ENCODE measurements at places on chromosomes 7 and 10. TPM values are rescaled to one million over a fixed set of nuclear protein-coding genes. Genes with fewer than 3 reads are reported as not detected.

GRCh38 chr7:123727071-123727837, 21.5 kb downstream of the WASL start:
- no peak for DNase-seq

- DNase-seq, result no peak
These were observed 512.2 kb downstream of the SORCS1 start for GRCh38 chr10:106652279-106652678.

GRCh38 chr7:12834782-12835181, 147.3 kb downstream of the ARL4A start:
- no peak for DNase-seq

DNA sequence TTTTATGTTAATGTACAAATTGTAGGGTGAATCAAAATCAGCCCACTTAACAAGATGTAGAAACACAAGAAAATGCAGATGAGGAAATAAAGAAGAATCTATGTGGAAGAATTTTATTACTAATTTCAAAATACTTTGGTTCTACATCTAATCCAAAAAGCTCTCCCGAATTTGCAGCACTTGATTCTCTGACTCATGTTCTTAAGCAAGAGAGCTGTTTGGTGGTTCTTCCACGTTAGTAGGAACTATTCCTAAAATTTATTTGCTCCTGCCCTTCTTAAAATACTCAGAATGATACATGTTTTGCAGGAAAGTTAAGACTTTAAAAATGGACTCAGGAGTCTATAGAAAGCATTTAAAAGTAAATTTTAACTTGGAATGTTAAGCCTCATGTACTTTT, 91.8 kb downstream of the ZMYND11 start:
- no peak for DNase-seq

The PPP1R9A gene
- 42.8 TPM for total RNA-seq
